ENCODE measurements at places on chromosomes 7 and 10. TPM values are rescaled to one million over a fixed set of nuclear protein-coding genes. Genes with fewer than 3 reads are reported as not detected.
A peak's percentile ranks its signal among the peaks of the same experiment; 100 is the strongest.

STEAP2 gene
- total RNA-seq: 24.6 TPM

DNA sequence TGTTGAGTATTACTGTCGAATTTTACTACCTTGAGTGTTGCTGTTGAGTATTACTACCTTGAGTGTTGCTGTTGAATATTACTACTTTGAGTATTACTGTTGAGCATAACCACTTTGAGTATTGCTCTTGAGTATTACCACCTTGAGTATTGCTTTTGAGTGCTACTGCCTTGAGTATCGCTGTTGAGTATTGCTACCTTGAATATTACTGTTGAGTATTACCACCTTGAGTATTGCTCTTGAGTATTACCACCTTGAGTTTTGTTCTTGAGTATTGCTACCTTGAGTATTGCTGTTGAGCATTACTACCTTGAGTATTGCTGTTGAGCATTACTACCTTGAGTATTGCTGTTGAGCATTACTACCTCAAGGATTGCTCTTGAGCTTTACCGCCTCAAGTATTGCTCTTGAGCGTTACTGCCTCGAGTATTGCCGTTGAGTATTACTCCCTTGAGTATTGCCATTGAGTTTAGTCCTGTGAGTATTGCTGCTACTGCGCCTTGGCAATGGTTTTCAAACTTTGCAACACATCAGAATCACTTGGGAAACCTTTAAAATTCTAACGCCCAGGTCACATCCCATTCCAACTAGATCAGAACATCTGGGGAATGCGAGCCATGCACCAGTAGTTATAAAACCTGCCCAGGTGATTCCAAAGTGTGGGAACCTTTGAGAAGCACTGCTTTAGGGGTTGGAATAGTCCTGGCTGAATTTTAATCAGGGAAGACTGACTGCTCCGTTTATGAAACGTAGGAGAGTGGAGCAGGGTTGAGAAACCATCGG, 61.7 kb downstream of the TCF7L2 start:
- DNase-seq: no peak

DNA sequence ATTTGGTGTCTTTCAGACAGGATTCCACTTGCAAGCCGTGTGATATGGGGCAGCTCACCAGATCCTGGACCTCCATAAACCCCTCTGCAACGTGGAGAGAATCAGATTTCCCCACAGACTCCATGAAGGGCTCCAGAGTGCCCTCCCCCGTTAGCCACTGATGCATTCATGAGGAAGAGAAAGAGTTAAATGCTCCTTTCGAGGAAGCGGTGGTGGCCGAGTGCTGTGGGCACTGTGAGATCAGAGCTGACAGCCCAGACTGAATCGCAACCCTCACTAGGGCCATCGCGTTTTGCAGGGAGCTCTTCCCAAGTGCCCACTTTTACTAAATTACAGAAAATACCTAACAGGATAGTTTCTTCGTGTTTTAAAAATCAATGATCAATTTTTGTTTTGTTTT, 226.3 kb upstream of the ZNF32 start:
- no peak for DNase-seq

GRCh38 chr10:22253580-22253882, 35.7 kb upstream of the EBLN1 start:
- DNase-seq: peak; percentile 25

DNA sequence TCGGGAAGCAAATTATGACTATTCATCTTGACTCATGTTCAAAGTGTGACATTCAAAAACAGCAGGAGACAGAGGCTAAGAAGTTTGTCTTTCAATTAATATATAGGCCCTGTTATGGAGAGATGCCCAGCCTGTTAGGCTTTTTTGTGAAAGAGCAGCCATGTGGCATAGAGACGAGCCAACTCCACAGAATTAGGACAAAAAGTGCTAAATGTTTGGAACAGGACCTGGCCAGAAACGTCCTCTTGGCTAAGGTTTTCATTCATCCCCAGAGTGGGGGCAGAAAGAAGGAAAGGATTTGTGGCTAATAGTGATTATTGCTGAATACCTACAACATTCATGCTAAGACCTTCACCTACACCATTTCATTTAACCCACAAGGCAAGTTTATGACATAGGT, 324.7 kb upstream of the NPVF start:
- no peak for DNase-seq

GRCh38 chr7:22219036-22219435, 137.9 kb downstream of the RAPGEF5 start:
- no peak for DNase-seq

DNA sequence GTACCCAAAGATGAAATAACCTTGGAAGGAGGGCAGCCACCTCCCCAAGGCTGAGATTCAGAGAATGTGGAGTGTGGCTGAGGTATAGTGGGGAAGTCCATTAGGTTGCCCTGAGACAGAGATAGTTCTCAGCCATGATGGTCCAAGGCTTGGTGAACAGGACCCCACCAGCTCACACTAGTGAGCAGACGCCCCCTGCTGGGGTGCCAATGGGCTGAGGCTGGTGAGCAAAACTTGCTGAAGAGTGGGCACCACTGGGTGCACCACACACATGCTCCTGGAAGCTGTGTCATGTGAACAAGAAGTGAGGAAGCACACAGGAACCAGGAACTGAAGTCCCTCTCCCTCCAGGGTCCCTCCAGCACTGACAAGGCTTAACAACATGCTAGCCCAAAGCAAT, 8.9 kb downstream of the FBXL13 start:
- no peak for DNase-seq

DNA sequence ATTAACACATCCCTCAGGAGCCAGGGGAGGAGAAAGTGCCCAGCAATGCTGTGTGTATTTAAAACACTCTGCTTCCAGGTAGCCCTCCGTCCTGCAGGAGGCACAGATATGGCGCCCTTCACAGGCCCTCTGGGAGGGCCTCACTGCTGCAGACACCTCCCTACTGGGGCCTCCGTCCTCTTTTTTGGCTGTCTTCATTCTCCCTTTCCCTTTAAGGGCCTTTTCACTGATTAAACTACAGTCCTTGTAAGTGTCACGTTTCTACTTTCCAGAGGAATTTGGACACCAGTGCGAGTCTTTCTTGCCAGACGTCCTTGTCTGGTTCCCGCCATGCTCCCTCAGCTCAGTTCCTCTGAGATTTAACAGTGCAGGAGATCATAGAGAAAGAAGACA, 39.7 kb upstream of the MKRN1 start:
- DNase-seq: no peak

- DNase-seq: no peak
Measured at GRCh38 chr7:79979437-79979836, 155.2 kb upstream of the GNAI1 start.

- DNase-seq: no peak
Measured at GRCh38 chr7:14937581-14937980, 35.0 kb upstream of the DGKB start.

All from left lung (tissue), 14 donors.